Peyer's patch (tissue), 4 donors: ENCODE measurements at places on chromosomes 5 and 9.

DNA sequence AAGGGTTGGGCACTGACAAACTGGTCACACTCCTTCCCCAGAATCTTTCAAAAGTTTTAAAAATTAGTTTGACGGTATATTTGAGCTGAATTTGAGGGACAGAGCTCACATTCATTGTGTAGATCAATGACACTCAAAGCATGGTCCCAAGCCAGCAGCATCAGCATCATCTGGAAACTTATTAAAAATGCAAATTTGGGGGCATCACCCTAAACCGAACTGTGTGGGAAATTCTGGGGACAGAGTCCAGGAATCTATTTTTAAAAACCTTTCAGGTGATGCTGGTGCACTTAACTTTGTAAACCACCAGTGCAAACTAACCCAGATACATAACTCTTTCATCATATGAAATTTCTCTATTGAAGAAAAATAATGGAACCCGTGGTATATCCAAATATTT is 58.1 kb upstream of the MTAP start:
- no peaks in the 10 kb centered on the region for H3K36me3 ChIP-seq
- DNase-seq, result no peak
- H3K4me1 ChIP-seq, result no peaks in the 10 kb centered on the region
- H3K27ac ChIP-seq, result no peak overlapping the region
- H3K27me3 ChIP-seq, result no peaks in the 10 kb centered on the region
- H3K4me3 ChIP-seq, result no peak overlapping the region

DNA sequence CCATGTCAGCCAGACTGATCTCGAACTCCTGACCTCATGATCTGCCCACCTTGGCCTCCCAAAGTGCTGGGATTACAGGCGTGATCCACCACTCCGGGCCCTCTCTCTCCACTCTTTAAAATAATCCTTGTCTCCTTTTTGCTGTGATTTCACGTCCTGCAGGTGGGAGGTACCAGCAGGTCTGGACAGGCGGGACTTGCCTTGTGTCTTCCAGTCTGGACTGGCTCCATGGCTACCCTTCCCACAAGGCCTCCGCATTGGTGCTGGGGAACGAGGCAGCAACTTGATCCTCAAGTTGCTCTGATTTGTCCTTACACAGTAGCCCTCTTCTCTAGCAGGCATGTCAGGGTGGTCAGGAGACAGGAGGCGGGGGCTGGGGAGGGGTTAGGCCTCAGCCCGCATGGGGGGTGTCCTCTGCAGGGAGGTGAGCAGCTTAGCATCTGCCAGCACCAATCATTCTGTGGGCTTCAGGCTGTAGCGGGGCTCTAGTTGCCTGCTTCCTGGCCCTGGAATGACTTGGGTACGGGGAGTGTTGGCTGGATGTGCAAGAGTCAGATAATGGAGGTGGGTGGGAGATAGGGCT is 54.3 kb downstream of the TENT4A start:
- no peaks in the 10 kb centered on the region for H3K36me3 ChIP-seq
- no peak overlapping the region for H3K4me3 ChIP-seq
- no peak for DNase-seq
- no peak overlapping the region for H3K27ac ChIP-seq
- no peaks in the 10 kb centered on the region for H3K4me1 ChIP-seq

DNA sequence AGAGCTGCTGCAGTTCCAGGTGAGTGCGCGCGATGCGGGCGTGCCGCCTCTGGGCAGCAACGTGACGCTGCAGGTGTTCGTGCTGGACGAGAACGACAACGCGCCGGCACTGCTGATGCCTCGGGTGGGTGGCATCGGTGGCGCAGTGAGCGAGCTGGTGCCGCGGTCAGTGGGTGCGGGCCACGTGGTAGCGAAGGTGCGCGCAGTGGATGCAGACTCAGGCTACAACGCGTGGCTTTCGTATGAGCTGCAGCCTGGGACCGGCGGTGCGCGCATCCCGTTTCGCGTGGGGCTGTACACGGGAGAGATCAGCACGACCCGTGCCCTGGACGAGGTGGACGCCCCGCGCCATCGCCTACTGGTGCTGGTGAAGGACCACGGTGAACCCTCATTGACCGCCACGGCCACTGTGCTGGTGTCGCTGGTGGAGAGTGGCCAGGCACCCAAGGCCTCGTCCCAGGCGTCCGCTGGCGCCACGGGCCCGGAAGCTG is 2.0 kb downstream of the PCDHA3 start:
- DNase-seq, result no peak
- no peak overlapping the region for H3K4me3 ChIP-seq
- no peaks in the 10 kb centered on the region for H3K36me3 ChIP-seq
- no peaks in the 10 kb centered on the region for H3K4me1 ChIP-seq
- no peak overlapping the region for H3K27ac ChIP-seq
- no peaks in the 10 kb centered on the region for H3K27me3 ChIP-seq

GRCh38 chr9:121550569-121551512 is 51.2 kb upstream of the GGTA1 start:
- H3K4me1 ChIP-seq, result no peaks in the 10 kb centered on the region
- no peaks in the 10 kb centered on the region for H3K36me3 ChIP-seq
- peak overlapping the region; percentile 29 for H3K4me3 ChIP-seq
- no peak overlapping the region for H3K27ac ChIP-seq
- peak; percentile 84 for DNase-seq
- H3K27me3 ChIP-seq, result no peaks in the 10 kb centered on the region
